Right ventricle myocardium inferior (tissue), 1 donor: ENCODE measurements at places on chromosomes 11 and 22. TPM values are rescaled to one million over a fixed set of nuclear protein-coding genes. Genes with fewer than 3 reads are reported as not detected.

The IL18BP gene
- total RNA-seq = 5.1 TPM

The OR51Q1 gene
- total RNA-seq = not detected

The TBX10 gene
- total RNA-seq = 0.41 TPM

The LINC01488 gene
- total RNA-seq = 0.08 TPM

The CASP4 gene
- total RNA-seq = 15.1 TPM

The FAM181B gene
- total RNA-seq = 0.08 TPM

The TPH1 gene
- not detected for total RNA-seq

The EMID1 gene
- 0.43 TPM for total RNA-seq

The APOBEC3F gene
- 6.7 TPM for total RNA-seq

The LRRC32 gene
- total RNA-seq = 32.5 TPM

The DKK3 gene
- total RNA-seq = 515 TPM

The LAMTOR1 gene
- total RNA-seq = 80.3 TPM

The RHOG gene
- 25.6 TPM for total RNA-seq

The INSC gene
- 0.51 TPM for total RNA-seq

The C11orf65 gene
- 0.43 TPM for total RNA-seq

The OR10A2 gene
- total RNA-seq = not detected

DNA sequence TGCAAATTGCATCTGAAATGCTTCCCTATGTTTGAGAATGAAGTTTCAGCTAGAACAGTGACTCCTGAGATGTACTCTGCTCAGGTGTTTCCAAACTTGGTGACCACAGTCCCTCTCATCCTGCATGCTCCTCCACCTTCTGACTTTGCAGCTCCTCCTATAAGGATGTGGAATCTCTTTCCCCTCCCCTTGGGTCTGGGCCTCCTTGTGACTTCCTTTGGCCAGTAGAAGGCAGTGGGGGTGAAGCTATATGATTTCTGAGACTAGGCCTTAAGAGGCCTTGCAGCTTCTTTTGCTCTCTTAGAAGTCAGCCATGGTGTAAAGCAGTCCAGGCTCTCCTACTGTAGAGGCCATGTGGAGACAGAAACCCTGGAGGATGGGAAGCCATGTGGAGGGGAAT lies 50.7 kb downstream of the CSF2RB start:
- DNase-seq = no peak

DNA sequence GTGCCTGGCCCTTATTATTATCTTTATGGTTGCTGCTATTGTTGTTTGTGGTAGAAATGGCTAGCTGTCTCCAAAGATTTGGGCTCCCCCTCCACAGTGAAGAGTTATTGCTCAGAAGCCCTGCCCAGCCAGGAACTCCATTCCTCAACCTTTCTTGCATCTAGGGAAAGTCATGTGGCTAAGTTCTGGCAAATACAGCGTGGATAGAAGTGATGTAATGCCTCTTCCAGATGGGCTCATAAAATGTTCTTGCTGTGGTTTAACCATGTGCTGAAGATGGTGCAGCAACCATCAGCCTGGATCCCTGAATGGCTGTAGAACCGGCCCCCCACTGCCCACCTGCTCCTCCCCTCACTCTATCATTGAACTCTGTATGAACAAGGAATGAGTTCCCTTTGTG lies 203.5 kb upstream of the E2F8 start:
- no peak for DNase-seq

GRCh38 chr11:69114362-69114761 lies 41.4 kb upstream of the SMIM38 start:
- DNase-seq = peak; percentile 34

- no peak for DNase-seq
Measured at GRCh38 chr11:45082744-45083543, 63.5 kb upstream of the PRDM11 start.

GRCh38 chr22:22865311-22866072 lies 22.1 kb upstream of the IGLL5 start:
- no peak for DNase-seq

DNA sequence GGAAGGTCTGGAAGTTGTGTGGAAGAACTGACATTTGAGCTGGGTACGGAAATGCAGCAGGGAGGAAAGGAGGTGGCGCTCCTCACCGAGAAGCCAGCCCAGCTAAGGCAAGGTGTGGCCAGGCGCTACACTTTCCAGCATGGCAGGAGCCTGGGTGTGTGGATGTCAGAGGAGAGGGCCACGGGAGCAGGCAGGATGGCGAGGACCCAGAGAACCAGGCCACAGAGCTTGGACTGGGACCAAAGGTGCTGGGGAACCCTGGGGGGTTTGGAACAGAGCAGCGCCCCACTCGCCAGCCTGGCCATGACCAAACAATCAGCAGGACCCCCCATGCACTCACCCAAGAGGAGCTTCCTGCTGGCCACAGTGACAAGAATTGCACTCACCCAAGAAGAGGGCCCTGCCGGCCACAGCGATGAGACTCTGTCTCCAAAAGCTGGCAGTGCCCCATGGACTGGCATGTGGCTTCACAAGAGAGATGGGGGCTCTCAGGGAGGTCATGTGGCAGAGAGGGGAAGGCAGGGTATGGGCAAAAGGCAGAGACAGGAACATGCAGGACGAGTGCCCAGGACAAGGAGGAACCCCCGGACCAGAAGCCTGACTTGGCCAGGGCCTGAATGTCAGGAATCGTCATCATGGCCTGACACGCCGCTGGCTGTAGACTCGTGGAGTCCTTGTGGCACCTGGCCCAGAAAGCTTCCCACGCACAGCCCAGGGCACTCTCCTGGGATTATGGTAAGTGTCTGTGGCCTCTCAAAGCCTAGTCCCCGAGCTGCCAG lies 45.4 kb downstream of the IGF2 start:
- peak; percentile 81 for DNase-seq

GRCh38 chr11:114719562-114719961 lies 41.2 kb downstream of the NXPE2 start:
- no peak for DNase-seq

- DNase-seq = peak; percentile 55
Measured at GRCh38 chr11:69468221-69468620, 13.2 kb upstream of the LINC01488 start.

DNA sequence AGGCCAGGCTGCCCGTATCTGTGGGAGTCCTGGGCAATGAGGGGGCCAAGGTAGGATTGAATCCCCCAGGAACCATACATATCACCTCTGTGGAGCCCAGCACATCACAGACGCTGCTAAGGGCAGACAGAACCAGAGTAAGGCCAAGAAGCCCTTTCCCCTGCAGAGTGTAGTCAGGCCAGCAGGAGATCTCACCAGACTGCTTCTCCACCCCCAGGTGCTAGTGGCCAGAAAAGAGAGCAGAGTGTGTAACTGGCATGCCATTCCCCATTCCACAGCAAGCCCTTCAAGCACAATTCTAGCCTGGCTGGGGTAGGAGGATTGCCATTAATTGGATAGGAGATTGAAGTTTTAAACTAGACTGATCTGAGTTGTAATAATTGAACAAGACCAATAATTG lies 28.0 kb upstream of the FCHSD2 start:
- DNase-seq = no peak

GRCh38 chr11:95994329-95994728 lies 70.4 kb upstream of the MTMR2 start:
- no peak for DNase-seq

DNA sequence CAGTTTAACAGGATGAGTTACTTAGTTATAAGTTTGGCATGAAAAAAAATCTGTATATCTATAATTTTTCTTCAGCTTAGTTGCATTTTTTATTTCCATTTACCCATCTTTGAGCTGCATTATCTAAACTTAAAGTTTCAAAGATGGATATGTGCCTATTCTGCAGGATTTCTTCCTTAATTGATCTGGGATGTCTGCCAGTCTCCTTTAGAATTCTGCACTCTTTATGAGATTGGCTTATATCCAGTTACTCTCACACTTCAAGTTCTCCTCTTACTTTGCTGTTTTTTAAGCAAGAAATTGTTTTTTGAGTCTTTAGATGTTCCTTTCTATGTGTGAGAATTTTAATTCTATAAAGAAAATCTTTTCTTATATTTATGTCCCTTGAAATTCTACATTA lies 5.1 kb upstream of the PDGFD start:
- DNase-seq = no peak

GRCh38 chr11:126925321-126926093 lies 75.1 kb downstream of the KIRREL3 start:
- no peak for DNase-seq

GRCh38 chr11:57752954-57753353 lies 1.3 kb upstream of the BTBD18 start:
- DNase-seq = no peak

GRCh38 chr11:36019005-36019596 lies 75.2 kb downstream of the LDLRAD3 start:
- no peak for DNase-seq

DNA sequence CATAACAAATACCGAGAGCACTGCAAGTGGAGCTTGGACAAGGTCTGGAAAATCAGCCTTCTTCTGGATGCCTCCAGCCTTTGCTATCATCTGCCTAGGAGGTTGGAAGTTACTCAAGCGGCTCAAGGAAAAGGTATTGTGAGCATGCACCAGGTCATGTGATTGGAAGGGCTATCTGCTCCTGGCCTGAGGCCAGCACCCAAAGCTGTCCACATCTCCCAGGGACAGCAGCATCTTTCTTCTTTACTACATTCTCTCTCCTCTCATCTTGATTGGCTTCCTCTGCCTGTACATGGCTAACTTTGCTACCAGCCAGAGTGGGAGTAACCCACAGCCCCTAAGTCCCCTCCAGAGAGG lies 44.2 kb upstream of the AMPD3 start:
- no peak for DNase-seq

GRCh38 chr11:8709002-8709672 lies 26.5 kb downstream of the RPL27A start:
- peak; percentile 94 for DNase-seq

- no peak for DNase-seq
Measured at GRCh38 chr11:44727114-44727372, 281 bp downstream of the TSPAN18 start.

DNA sequence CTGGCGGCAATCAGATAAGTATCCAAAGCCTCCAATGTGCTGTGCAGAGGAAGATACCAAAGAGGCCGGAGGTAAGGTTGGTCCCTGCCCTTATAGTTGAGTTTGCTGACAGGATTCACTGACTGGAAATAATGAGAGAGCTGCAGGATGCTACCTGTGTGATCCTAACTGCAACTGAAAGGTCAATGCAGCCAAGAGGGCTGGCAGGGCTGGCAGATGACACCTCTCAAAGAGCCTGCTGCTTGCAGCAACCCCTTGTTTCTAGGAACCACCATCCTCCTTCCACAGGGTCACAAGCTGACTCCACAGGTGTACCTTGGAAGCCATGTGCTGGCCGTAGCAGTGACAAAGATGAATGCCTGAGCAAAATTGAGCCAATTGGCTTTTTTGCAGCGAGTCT lies 348.1 kb downstream of the DDX10 start:
- no peak for DNase-seq

- DNase-seq = no peak
Measured at GRCh38 chr22:38453996-38454352, 1.0 kb downstream of the KCNJ4 start.
